ENCODE measurements at places on chromosomes 12 and 14.

DNA sequence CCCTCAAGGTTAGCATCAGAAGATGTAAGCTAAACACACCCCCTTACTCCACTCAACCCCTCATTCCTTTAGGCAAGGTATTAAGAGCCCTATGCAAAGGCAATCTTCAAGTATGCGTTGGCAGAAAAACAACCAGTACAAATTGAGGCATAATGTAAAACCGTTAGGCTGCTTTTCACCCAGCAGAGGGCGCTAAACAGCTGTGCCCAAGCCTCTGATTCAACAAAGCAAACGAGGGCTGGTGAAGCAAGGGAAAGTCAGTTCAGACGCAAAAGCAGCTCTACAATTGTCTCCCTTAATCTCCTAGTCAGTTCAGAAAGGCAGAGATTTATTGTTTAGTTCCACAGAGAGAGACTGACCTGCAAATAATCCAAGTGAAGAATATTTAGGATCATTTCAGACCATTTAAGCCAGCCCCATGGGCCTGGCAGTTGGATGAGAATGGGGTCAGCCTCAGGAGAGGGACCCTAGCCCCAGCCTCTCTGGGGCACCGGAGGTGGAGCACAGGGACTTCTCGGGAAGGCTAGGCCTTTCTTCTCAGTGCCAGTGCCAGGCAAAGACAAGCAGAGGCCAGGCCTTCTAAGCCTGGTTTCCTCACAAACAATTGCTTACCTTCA lies 23.5 kb downstream of the DCAF5 start:
- DNase-seq = peak; percentile 63

DNA sequence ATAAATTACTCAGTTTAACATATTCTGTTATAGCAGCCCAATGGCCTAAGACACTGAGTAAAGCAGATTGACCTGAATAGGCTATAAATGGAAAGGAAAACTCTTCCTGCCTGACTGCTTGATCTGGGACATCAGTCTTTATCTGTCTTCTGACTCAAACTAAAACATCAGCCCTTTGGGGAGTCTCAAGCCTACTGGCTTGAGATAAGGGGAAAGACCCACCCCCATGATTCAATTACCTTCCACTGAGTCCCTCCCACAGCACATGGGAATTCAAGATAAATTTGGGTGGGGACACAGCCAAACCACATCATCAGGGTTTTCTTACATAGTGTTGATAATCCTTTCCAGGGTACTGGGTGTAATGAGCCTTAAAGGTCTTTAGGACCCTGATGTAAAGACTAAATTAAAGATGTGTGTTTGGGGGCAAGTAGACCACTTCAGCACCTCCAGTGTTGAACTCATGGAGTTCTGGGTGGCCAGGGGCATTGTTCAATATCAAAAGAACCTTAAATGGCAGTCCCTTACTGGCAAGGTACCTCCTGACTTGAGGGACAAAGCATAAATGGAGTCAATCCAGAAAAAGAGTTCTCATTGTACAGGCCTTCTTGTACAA lies 67.8 kb downstream of the TSHR start:
- no peak for DNase-seq

- peak; percentile 11 for DNase-seq
These were observed 94.4 kb downstream of the CRACR2A start for GRCh38 chr12:3658327-3659163.

GRCh38 chr12:108679106-108679681 lies 45.5 kb upstream of the SELPLG start:
- DNase-seq = no peak

DNA sequence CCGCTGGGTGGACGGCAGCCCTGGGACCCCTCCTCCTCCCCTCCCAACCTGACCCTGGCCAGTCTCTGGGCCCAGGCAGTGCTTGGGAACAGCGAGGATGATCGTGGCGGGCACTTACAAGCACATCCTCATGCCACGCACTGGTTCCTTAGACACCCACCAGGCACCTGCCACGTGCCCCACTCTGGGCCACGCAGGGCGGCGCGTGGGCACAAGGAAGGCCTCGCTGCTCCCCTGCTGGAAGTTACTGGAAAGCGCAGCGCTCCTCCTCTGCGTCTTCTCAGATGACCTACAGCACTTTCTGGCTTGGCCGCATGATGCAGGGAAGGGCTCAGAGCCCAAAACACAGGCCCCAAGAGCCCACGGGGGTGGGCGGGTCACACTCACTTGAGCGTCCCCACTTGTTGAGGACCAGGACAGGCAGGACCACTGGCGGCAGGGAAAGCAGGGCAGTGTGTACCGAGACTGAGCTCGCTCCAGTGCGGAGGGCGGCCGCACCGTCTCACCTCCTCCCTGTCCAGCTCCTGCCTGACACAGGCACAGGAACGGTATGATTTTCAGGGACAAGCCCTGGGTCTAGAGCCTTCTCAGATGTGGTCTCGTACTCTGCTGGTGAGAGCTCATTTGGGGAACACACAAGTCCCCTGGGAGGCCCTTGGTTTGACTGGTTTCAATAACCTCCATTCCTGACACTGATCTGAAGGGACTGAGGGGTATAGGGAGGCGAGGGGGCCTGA lies 128.3 kb upstream of the EVL start:
- DNase-seq = no peak

All from T-helper 9 cell (primary cell).